NB4 (cell line): ENCODE measurements at places on chromosomes 4 and X.

DNA sequence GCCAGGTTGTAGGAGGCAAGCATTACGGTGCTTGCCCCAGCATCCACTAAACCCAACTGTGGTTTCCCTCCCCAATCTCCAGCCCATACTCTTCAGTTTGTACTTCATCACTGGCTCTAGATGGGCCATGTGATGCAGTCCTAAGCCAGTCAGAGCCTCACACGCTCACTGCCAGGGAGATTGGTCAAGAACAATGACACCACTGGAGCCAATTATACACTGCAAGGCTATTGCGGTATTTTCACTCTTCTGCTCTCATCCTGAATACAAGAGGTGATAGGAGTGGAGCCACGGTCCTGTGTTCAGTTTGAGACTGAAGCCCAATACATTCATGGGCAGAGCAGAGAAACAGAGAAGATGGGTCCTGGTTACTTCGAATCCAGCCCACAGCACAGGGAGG lies 58.4 kb downstream of the SEPSECS start:
- DNase-seq = no peak

DNA sequence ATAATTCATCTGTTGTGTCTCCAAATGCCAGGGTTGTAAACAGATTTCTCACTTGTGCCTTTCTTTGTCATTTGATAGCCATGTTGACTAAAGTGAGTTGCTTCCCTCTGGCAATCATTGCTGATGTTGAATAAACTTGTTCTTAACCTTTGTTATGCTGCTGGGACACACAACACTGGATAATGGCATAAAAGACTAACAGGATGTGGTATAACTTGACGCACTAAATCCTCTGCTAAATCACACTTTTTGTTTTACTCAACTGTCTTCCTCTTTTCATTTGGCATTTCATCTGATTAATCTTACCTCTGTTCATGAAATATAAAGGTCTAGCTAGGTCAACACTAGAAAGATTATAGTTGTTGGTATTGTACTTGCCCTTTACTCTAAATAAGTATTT lies 17.6 kb upstream of the CXCL5 start:
- no peak for DNase-seq

- DNase-seq = no peak
These were observed 43.0 kb downstream of the AMELX start for GRCh38 chrX:11336201-11336600.

DNA sequence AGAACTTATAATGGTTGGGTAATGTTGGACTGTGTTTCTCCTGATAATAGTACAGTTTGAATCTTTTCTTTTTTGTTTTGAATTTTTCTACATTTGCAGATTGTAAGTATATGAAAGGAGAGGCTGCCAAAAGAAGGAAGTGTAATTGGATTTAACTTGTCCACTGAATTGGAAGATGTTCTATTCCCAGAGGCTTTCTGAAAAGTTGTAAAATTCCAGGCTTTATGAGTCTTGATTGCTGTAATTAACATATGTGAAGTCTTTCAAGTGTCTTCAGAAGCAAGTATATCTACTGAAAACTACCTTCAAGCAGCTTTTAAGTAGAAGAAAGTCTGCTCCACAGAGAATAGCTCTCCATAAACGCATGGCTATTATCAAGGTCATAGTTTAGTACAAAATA lies 2456.4 kb downstream of the PCDH7 start:
- DNase-seq = no peak

DNA sequence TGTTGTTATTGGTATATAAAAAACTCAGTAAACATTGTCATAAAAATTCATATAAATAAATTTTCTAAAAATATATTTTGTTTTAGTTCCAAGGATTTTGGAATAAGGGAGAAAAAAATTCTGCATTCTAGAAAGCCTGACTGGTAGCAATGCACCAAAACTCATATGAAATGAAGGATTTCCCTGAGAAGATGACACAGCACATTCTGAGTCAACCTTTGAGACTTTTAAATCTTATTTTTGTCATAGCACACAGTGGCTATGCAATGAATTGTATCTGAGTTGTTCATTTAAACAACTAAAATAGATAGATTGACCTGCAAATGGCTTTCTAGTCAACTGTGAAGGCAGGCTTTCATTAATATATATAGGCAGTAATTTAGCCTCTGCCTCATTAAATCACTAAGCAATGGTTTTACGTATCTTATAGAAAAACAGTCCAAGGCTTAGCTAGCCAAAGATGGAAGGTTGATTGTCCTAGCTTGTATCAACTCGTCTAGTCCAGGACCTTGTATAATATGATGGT lies 239.1 kb upstream of the NEIL3 start:
- no peak for DNase-seq

GRCh38 chr4:1994938-1995337 lies 13.8 kb downstream of the NELFA start:
- no peak for DNase-seq

GRCh38 chrX:38435130-38435529 lies 82.7 kb downstream of the OTC start:
- DNase-seq = no peak

DNA sequence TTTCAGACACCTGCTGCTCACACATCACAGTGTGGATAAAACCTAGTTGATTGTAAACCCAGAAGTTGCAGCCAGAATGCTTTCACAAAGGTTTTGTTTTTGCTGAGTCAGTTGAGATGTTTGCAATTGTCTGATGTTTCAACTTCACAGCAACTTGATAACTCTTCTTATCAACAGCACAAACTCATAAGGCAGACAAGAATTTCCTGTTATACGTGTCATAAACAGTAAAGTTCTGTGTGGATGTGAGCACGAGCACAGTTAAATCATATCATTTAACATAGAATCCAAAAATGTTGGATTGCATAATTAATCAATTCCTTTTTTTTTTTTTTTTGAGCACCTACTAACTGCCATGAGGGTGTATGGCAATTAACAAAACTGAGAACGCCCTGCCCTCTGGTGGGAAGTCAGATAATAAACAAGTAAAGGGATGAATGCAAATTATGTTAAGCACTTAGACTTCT lies 512.2 kb downstream of the PDHA2 start:
- peak; percentile 20 for DNase-seq

GRCh38 chr4:184344899-184345572 lies 127.4 kb upstream of the ENPP6 start:
- DNase-seq = no peak

GRCh38 chr4:53688186-53688790 lies 97.0 kb upstream of the LNX1 start:
- DNase-seq = peak; percentile 92

DNA sequence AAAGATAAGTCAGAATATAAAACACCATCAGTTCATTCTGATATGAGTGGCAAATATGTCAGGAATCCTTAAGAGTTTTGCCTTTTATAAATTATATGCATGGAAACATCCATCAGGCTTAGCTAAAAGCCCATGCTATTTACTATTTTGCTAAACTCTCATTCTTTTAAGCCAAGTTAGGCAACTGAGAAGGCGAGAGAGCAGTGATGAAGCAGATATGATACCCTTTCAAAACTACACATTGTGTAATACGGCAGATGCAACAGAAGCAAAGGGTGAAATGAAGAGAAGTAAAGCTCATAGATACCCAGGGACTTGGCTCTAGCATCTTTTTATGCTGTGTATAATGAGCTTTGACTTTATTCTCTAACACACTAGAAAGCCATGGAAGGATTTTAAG lies 95.8 kb downstream of the SLIT2 start:
- no peak for DNase-seq

DNA sequence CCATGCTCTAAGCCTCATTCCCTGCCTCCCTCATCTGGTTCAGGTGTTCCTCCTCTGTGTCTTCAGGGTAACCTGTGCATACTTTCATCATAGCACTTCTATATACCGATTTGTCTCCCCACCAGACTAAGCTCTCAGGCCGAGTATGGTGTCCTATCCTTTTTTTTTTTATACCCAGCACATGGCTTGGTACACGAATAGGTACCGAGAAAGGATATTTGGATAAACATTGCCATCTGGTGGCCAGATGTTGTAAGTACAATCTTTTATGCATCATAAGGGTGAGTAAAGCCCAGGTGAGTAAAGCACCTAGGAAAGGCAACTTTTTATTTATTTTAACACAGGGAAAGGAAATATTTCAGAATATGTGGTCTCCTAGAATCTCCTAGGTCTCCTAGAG lies 68.4 kb downstream of the MID2 start:
- DNase-seq = peak; percentile 53

DNA sequence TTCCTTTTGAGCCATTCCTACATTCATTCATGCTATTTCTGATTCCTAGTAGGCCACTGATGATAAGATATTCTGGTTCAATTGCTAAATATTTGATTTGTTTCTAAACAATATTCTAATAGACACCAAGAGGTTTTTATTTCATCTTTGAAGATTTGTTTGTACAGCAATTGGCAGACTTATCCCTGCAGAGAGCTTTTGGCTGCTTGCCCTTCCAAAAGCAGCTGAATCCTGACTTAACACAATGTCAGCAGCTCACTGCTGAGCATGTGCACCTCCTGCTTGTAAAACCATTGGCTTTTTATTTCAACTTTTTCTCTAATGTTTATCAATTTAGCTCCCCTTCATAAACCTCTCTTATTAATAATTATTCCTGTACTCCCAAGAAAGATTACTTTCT lies 45.3 kb downstream of the MMRN1 start:
- DNase-seq = no peak

DNA sequence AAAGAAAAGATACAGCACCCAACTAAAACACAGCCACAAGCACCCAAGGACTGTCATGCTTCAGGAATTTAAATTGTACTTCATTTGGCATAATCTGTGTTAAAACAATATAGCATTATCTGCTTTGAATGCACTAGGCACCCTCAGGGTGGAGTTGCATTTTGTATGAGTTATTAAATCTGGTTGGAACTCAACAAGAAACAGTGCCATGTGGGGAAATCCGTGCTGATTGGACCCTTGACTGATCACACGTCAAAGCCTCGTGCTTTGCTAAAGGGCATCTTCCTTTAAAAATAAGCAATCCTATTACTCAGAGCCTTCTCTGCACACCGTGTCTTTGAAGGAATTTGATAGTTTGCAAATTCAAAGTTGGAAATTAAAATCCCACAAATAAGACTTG lies 35.4 kb downstream of the IGFBP7 start:
- no peak for DNase-seq

- DNase-seq = no peak
These were observed 11.8 kb downstream of the KIF4A start for GRCh38 chrX:70301716-70302115.

GRCh38 chr4:1590244-1590643 lies 93.9 kb downstream of the FAM53A start:
- DNase-seq = no peak

DNA sequence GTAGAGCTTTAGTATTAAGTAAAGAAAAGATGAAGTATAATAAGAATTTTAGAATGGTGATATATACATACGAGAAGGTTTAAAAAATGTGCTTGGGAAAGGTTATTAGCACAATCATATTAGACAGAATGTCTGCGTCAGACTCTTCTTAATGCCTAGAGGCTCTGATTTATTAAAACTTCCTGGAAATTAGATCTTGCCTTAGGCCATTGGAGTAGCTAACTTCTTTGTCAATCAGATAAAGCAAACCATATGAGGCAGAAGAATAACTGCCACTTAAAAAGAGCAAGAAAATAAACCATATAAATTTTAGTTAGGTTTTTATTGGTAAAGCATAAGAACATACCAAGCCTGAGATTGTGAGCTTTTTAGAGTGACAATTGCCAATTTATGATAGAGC lies 309.1 kb downstream of the TLL1 start:
- DNase-seq = no peak

DNA sequence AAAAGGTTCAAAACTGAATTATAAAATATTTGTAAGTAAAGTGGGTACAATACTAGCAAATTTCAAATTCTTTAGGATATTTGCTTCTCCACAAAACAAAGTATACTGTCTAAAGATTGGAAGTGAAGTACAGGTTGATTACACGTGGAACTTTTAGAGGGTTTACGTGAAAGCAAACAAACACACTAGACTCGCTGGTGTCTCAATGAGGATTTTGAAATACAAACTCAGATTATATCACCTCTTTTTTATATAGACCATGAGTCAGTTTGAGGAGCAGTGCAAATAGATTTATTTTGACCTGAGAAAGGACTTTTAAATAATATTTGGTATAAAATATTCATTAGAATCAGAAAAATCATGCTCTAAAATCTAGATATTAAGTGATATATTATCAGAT lies 185.0 kb downstream of the SPOCK3 start:
- no peak for DNase-seq

- no peak for DNase-seq
These were observed 1.5 kb downstream of the GRID2 start for GRCh38 chr4:92305148-92305877.

DNA sequence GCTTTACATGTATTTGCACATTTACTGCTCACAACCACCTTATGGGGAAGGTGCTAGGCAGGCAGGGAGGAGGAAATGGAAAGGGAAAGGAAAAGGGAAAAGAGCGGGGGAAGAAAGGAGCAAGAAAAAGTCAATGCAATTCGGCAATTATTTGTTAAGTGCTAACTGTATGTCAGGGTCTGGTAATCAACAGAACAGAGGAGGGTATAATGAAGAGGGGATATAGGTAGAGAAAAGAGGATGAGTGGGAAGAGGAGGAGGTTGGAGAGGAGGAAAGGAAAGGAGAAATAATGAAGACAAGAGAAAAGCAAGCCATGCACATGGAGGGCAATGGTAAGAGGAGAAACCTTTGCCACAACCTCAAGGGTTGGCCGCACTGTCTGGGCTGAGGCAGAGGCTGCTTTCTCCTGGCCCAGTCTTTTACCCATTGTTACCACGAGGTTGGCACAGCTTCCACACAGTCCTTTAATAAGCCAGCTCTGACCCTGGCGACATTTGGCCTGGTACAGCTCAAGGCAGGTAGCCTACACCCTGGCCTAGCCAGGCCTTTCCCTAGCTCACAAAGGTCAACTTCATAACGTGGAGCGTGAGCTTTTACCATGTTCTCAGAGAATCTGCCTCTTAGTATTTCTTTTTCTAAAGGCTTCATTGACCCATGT lies 836 bp downstream of the BTK start:
- peak; percentile 26 for DNase-seq

GRCh38 chr4:48388525-48389154 lies 47.3 kb downstream of the SLAIN2 start:
- DNase-seq = no peak

DNA sequence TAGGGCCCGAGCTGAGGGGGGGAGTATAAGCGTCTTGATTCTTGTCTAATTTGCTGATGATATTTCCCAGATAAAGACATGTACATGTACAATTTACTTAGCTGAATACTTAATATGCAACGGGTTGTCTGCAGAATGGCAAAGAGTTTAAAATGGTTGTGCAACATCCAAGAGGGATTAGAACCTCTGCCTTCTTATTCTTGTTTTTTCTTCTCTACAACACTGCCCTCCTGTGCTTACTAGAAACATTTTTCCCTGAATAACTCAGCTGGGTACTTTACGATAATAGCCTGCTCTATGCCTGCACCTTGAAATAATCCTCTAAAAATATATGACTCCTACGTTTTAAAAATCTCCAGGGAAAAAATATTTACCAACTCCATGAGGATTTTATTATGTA lies 41.8 kb downstream of the INTS12 start:
- DNase-seq = peak; percentile 37

GRCh38 chr4:25879991-25880651 lies 17.3 kb upstream of the SEL1L3 start:
- DNase-seq = peak; percentile 86

- no peak for DNase-seq
These were observed 239.6 kb downstream of the GBA3 start for GRCh38 chr4:22932326-22932725.

- no peak for DNase-seq
These were observed 123.5 kb downstream of the DCHS2 start for GRCh38 chr4:154368060-154368459.

- no peak for DNase-seq
These were observed 29.0 kb upstream of the MAOA start for GRCh38 chrX:43627147-43627546.
